ENCODE measurements at places on chromosomes 4 and X. TPM values are rescaled to one million over a fixed set of nuclear protein-coding genes. Genes with fewer than 3 reads are reported as not detected.

CENPVL1 gene
- not detected for total RNA-seq

TSR2 gene
- total RNA-seq = 44.1 TPM

LNX1 gene
- total RNA-seq = not detected

LINC00632 gene
- total RNA-seq = 4.1 TPM

ART3 gene
- total RNA-seq = 0.47 TPM

ENAM gene
- not detected for total RNA-seq

AMOT gene
- 1.9 TPM for total RNA-seq

HSPA4L gene
- 3.8 TPM for total RNA-seq

ITIH6 gene
- not detected for total RNA-seq

CTAG1B gene
- total RNA-seq = not detected

FAM114A1 gene
- 0.22 TPM for total RNA-seq

RAB41 gene
- total RNA-seq = not detected

RAI2 gene
- total RNA-seq = 0.17 TPM

SHROOM4 gene
- not detected for total RNA-seq

PNMA3 gene
- 0.67 TPM for total RNA-seq

EDNRA gene
- not detected for total RNA-seq

PNMA5 gene
- not detected for total RNA-seq

ZNF157 gene
- total RNA-seq = 0.34 TPM

CC2D2A gene
- total RNA-seq = not detected

ALB gene
- total RNA-seq = not detected

VCX3B gene
- not detected for total RNA-seq

PLS3 gene
- 1.4 TPM for total RNA-seq

NR3C2 gene
- total RNA-seq = 0.29 TPM

OTC gene
- not detected for total RNA-seq

PJA1 gene
- total RNA-seq = 15.6 TPM

CYSLTR1 gene
- total RNA-seq = 13.9 TPM

MTTP gene
- total RNA-seq = 0.29 TPM
